MM.1S (cell line): ENCODE measurements at places on chromosomes 6 and 20.

DNA sequence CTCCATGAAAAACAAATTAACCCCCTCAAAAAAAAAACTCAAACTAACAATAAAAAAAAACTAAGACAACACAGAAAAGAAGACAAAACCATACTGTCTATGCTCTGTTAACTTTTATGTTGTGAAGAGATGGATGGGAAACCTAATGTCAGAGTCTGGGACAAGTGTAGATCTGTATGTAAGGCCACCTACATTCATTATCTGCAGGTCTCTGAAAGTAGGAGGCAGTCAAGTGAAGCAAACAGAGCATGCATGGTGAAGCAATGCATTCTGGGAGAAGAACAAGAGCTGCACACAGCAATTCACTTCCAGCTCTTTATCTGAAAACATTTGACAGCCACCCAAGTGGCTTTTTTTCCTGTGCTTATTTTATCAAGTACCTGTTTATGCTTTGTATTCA lies 452.0 kb downstream of the EPHA7 start:
- DNase-seq, result no peak

GRCh38 chr6:103193413-103193812 lies 1666.3 kb downstream of the HACE1 start:
- DNase-seq, result no peak

DNA sequence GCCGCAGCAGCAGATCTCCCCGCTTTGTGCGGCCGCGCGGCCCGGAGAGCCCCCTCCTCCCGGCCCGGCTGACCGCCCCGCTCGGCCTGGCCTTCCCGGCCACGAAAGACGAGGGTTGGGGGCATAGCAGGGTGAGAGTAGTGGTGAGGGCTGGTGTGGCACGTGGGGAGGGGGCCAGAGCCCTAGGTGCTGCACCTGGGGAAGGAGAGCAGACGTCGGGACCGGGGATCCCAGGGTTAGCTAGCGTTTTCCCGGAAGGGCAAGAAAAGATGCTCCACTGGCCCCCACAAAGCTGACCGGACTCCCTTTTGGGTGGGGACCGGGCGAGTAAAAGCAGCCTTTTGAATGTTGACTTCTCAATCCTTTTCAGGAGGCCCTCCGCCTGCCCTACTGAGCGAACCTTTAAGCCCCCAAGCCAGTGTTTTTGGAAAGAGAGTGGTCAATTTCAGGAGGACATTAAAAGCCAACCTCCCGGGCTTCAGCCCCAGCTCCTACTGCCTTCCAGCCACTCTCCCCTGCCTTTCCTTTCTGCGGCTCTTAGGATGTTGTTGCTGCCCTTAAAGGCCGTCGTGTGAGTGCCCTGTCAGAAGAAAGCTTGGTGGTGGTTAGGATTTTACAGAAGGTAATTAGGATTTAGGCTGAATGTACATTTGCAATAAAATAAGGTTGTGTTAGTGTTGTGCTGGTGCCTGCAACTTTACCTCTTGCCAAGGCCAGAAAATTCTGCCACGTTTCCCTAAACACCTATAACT lies 648 bp upstream of the BACH2 start:
- no peak for DNase-seq

DNA sequence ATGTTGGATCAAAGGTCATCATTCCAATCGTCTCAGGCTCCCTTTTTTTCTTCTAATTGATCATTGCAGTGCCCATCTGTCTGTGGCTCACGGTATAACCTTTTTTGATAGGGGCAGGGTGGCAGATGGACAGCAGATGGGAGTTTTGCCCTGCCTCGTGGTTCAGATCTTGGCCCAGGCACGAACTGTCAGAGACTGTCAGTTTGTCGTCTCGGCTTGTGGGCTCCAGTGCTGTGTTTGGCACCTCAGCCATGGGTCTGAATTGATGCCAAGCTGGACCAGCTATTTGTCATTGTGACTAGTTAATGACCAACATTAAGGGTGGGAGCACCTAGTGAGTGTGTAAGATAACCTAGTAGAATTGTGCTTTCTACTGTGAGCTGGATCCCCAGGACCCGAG lies 197.6 kb downstream of the PRL start:
- no peak for DNase-seq

- DNase-seq, result no peak
These were observed 1.2 kb upstream of the COL19A1 start for GRCh38 chr6:69865126-69865525.

DNA sequence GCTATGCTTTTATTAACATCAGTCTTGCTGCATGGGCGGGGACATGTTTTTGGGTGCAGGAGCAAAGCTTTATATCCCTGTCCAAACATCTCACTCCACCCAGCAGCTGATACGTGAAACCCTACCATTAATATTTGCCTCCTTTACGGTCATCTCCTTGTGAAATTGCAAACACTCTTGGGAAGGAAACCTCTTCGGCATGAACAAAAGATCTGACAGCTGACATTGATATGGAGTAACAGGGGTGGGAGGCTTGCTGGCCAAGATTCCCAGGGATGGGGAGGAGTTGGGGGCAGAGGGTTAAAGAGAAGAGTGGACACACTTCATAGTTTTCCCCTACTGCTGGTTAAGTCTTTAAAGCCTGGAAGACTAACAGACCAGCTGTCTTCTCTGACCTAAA lies 22.2 kb upstream of the VEGFA start:
- no peak for DNase-seq

DNA sequence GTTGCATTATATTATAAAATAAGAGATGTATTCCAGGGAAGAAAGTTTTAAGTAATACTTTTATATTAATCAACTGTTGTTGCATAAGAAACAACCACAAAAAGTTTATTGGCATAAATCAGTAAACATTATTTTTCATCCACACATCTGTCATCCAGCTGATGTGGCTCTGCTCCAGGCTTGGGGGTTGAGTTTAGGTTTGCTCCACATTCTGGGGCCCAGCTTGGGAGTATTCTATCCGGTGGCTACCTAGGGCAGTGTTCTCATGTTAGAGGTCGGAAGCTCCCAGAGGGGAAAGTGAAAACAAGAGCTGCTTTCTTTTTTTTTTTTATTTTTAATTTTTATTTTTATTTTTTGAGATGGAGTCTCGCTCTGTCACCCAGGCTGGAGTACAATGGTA lies 728.4 kb upstream of the FLRT3 start:
- no peak for DNase-seq
